Fibroblast of skin of left quadriceps (primary cell): ENCODE measurements at places on chromosomes 11 and 22.

GRCh38 chr11:131957201-131957600, 586.8 kb downstream of the NTM start:
- no peak for DNase-seq

GRCh38 chr11:127202105-127202504, 201.5 kb upstream of the KIRREL3 start:
- DNase-seq = no peak

DNA sequence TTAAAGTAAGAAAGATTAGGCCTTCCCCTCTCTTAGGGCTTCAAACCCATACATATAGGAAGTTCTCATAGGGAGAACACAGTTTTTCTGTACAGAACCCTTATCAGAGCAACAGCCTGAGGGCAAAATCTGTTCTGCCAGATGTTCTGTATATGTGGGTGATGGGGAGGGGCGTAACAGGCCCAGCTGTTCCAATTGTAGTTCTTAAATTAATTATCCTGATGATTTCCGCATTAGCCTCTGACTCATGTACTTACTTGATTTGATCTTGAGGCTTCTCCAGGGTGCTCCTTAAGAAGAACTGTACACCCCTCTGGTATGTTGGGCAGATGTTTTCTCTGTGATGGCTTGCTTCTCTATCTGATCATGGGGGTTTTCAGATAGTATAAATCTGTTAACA, 123.1 kb upstream of the C11orf87 start:
- DNase-seq = peak; percentile 53

DNA sequence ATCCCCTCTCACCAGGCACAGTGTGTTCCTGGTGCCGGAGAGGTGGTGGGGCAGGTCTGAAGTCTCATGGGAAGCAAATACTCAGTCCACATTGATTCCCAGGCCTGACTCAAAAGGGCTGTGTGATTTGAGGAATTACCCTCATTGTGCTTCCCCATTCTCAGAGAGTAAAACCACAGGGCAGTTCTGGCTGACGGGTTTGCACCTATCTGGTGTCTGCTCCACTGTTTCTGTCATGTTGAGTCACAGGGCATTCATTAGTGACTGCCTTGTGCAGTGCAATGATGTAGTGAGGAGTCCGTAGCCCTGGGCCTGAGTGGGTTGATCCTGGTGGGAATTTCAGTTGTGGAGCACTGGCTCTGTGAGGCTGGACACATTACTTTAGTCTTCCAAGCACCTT, 85.2 kb upstream of the ARHGAP20 start:
- DNase-seq = no peak

GRCh38 chr11:65719871-65720210, 757 bp downstream of the RNASEH2C start:
- no peak for DNase-seq

DNA sequence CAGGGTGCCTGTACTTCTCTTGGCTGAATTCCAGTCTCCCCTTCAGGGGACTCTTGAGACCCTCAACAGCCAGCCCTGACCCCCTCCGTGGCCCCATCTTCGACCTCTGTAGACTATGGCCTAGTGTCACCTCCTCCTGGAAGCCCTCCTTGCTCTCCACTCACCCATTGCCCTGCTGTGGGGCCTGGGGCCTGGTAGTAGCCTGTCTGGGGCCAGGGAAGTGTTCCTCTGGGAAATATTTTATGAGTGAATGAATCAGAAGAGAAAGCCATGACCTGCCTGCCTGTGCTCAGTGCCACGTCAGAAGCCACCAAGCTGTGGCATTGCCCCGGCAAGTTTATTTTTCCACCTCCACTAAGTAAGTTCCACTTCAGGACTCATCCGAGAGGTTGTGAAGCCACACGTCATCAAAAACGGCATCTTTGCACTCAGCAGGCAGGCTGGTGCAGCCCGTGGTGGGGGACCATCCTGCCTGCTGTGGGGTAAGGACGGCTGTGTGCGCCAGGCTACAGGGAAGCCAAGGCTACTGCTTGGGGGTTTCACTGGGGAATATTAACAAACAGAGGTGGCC, 59.6 kb upstream of the PPARA start:
- DNase-seq = no peak

DNA sequence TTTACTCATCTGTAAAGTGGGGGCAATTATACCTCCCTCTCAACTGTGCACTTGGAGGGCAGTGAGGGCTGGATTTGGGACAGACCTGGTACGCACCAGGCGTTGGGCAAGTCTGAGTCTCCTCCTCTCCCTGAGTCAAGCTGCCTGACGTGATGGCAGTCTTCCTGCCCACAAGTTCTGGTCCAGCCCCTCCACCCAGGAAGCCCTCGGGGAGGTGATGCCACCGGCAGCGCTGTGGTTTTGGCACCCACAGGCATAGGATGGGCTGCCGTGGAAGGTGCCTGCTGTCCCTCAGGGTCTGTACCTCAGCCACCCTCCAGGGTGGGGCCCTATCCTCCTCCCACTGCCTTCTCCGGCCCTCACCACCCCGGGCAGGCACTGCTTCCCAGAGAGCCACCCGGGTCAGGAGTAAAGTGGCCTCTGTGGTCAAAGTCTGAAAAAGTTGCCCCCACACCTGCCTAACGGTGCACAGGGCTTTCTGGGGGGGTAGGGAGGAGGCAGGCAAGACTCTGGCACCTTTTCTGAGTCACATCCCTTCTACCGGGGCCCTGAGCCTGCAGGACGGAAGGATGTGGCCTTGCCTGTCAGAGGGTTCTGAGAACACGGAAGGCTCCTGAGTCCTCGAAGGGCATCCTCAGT, 6.5 kb upstream of the APOBEC3H start:
- no peak for DNase-seq

DNA sequence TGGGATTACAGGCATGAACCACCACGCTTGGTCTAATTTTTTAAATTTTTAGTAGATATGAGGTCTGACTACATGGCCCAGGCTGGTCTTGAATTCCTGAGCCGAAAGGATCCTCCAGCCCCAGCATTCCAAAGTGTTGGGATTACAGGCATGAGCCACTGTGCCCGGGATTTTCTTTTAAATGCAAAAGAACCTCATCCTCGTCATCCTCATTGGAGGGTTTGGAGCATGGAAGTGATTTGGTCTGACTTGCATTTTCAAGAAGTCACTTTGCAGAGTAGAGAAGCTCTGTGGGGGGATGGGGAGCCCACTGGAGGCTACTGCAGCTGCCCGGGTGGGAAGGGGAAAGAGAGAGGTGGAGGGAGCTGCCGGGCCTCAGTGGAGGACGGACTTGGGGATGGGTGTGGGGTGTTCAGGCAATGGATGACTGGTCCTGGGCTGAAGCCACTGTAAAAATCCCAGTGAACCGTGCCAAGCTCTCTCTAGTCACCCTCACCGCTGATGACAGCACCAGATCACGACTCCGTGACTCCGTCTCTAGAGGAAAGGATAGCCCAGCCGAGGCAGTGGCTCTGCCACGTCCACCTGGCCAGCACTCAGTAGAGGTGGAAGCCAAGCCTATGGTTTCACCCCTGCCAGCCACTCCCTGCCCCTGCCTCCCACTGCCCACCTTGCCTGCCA, 32.8 kb upstream of the SLC22A12 start:
- DNase-seq = no peak

GRCh38 chr11:130183878-130184610, 24.5 kb downstream of the ST14 start:
- no peak for DNase-seq

DNA sequence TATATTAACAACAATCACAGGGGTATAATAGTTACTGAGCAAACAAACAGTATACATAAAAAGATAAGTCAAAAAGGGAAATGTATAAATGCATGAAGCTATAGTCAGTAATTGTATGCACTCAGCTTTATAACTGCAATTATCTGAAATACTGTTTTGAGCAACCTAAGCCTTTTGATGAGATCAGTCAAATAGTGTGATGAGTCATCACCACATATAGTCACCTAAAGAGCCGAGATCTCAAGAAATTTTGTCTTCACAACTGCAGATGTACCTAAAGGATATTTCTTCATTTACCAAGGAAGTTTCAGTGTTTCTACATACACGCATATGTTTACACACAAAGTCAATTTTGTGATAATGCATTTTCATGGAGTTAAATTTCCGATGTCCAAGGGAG, 5.4 kb upstream of the OR51A2 start:
- DNase-seq = no peak

- DNase-seq = no peak
These were observed 11.9 kb downstream of the SLC29A2 start for GRCh38 chr11:66359662-66360087.

DNA sequence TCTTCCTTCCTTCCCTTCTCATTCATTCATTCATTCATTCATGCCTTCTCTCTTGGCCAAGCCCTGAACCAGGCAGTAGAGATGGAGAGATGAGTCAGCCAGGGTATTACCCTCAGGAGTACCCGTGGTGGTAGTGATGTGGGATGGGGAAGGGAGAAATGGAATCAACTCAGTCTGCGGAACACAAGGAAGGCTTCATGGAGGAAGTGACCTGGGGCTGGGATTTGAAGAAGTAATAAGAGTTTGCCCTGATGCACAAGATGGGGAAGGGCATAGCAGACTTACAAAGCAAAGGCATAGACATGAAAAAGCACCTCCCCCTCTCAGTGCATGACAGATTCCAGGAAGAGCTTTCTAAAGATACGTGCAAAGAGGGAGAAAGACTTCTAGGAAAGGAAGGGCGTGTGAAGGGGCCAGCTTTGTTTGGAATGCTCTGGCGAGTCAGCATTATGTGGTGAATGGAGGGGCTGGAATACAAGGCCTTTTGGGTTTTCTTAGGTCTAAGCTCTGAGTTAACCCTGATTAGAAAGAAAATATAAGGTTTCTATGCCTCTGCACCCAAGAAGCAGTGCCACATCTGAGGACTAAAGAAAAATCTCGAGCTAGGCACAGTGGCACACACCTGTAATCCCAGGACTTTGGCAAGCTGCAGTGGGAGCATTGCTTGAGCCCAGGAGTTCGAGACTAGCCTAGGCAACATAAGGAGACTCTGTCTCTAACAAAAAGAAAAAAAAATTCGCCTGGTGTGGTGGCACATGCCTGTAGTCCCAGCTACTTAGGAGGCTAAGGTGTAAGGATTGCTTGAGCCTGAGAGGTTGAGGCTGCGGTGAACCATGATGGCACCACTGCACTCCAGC, 36.4 kb upstream of the ACER3 start:
- DNase-seq = peak; percentile 22

GRCh38 chr22:36334821-36335603, 52.8 kb downstream of the MYH9 start:
- DNase-seq = no peak

GRCh38 chr11:7347611-7348431, 96.1 kb downstream of the SYT9 start:
- no peak for DNase-seq

DNA sequence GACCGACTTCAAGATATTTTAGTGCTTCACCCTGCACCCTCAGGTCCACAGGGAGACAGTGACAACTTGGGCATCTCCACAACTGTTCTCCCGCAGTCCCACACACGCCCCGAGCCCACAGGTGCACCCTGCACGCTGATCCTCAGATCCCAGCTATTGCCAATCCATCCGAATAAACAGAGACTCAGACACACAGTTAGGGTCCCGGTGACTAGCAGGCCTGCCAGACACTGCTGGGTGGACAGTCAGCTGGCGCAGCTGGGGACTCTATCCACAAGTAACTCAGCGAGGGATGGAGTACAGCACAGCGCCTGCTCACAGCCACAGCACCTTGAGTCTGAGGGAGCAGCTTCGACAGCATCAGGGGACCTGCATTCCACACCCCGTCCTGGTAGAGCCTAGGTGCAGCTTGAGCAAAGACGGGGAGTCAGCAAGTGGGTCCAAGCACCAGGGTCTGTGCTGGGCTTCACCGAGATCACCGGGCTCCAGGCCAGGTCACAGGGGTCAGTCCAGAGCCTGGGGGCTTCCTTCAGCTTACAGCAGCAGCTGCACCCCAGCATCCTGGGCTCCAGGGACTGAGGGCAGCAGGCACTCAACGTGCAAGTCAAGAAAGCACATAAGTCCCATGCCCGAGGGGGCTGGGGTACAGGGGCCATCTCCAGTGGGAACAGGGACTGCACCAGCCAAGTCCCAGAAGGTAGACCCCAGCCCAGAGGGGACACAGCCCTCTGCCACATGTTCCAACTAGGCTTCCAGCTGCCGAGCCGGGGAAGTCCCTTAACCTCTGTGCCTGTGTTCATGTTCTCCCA, 7.6 kb downstream of the RPL3 start:
- no peak for DNase-seq

DNA sequence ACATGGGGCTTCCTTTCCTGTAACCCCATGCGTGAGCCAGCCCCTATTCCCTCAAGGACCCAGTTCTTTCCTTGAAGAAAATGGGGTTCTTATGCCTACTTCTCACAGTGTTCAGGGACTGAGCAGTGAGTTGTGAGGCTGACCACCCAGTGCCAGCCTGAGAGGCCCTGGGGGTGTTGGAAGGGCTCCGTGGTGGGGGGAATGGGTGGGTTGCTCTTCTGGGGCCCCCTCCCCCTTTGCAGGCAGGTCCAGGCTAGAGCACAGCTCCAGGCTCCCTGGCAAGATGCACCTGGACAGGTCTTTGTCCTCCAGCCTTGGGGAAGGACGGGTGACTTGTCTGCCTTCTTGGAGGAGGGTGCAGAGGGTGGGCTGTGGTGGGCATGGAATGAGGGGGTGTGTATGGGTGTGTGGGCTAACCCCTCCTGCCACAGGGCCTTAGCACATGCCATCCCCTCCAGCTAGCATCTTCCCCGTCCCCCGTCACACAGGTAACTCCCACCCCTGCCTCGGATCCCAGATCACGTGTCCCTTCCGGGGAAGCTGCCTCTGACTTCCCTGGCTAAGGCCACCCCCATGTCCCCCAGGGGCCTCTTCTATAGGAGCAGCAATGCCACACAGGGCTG, 64.6 kb downstream of the MYEOV start:
- no peak for DNase-seq

GRCh38 chr11:69219991-69220390, 64.3 kb downstream of the SMIM38 start:
- DNase-seq = no peak

GRCh38 chr22:47354668-47355387, 592.4 kb downstream of the TBC1D22A start:
- DNase-seq = no peak

DNA sequence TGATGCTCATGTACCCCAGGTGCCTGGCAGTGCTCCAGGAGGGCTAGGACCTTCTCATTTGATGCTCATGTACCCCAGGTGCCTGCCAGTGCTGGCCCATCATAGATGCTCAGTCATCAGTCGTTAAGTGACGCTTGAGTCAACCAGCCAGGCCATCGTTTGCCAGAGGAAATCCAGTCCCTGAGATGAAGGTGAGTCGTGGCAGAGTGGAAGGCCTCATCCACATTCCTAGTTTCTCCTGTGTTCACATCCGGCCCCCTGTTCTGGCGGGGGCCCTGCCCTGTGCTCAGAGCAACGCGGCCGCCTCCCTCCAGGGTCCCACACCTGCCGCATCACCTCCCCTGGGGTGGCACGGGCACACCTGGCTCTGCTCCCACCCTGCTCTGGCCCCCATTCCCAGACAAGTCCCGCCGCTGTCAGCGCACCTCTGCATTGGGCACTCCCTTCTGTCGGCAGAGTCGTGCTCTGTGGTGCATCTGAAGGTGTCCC, 279.9 kb downstream of the BRD1 start:
- DNase-seq = no peak

DNA sequence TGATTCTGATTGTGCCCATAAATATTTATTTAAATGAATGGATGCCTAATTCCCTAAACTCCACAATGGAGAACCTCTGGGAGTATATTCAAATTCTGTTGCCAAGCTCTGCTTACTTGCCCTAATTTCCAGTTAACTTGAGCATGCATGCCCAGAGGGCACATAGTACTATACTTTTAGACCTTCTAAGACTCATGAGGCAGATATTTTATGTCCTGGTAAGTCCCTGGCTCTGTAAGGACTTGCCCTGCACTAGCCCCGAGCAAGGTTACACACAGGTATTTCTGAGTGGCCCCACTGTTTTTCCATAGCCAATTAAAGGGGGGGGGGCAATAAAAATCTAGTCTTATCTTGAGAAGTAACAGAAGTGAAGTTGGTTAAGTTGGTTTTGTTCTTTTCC, 21.1 kb upstream of the CAPRIN1 start:
- DNase-seq = no peak

- DNase-seq = no peak
These were observed 22.0 kb upstream of the ACER3 start for GRCh38 chr11:76838678-76839068.
